ENCODE measurements at places on chromosomes 2 and 18.

- DNase-seq = no peak
These were observed 135.0 kb upstream of the ZNF804A start for GRCh38 chr2:184463102-184463865.

GRCh38 chr2:201254081-201254730 lies 6.1 kb upstream of the CASP8 start:
- no peak for DNase-seq

DNA sequence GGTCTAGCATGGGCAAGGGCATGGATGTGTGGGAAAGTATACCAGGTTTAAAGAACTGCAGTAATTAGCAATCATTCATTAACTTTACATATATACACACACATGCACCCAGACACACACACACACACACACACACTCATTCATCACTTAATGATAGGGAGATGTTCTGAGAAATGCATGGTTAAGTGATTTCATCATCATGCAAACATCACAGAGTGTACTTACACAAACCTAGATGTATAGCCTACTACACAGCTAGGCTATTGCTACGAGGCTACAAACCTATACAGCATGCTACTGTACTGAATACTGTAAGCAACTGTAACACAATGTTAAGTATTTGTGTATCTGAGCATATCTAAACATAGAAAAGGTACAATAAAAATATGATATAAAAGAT lies 83.6 kb downstream of the COLEC12 start:
- DNase-seq = no peak

- DNase-seq = no peak
These were observed 48.9 kb upstream of the IL1R2 start for GRCh38 chr2:101942851-101943250.

- no peak for DNase-seq
These were observed 7.4 kb upstream of the GCG start for GRCh38 chr2:162159446-162159845.

DNA sequence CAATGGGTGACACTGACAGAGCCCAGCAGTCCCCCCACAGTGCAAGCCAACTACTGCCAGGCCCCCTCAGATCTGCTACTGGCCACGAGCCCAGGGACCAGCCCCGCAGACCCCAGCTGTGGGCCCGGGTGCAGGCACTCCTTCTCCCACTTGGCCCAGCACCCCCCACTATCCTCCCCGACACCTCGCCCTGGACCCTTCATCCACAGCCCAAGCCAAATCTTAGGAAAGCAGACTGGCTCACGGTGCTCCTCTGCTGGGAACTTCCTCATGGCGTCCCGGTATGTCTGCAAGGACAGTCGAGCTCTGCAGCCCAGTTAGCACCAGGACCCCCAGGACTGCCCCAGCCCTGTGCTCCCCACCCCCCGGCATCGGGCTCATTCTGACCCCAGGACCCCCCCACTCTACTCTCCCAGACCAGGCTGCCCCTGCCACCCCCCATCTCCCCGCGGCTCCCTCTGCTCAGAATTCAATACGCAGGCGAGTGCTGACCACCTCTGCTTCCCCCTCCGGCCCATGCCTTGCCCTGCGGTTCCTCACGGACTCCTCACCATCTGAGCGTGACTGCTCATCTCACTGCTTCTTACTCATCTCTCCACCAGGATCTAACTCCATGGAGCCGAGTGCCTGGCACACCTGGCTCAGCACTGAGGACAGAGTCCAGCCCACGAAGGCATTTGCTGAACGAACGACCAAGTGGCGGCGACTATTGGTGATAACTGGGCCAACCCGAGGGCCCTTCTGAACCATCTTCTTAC lies 85.7 kb downstream of the PXDN start:
- DNase-seq = no peak

DNA sequence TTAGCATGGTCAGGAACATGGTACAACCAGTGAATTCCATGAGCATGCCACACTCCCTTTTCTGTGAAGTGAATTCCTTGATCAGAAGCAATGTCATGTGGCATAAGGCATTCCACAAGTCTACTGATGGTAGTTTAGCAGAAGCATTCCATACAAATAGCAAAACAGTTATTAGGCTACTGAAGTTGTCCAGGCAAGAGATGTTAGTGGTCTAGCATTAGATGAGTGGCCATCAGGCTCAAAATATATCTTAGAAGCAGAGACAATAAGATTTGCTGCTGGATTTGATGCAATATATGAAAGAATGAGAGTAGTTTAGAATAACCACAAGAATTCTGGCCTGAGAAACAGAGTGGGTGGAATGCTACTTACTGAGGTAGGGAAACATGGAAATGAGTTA lies 355.3 kb upstream of the NRXN1 start:
- no peak for DNase-seq

- no peak for DNase-seq
These were observed 65.8 kb downstream of the CD8B2 start for GRCh38 chr2:106552921-106553320.

DNA sequence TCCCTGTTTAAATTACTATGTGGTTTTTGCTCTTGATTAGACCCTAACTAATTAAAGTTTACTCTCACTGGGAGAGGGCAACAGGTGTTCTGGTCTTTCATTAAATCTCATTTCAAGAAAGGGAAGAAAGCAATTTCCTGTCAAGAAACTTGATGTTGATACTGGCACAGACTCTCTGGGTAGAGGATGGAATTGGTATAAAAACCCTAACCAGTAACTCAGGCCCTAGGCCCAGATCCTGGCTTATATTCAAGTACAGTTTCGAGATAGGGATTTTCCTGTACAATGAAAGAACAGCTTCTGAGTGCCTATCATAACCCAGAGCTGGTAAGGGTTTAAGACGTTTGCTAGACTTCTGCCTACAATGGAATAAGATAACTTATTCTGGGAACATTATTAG lies 61.6 kb upstream of the ACYP2 start:
- DNase-seq = no peak

DNA sequence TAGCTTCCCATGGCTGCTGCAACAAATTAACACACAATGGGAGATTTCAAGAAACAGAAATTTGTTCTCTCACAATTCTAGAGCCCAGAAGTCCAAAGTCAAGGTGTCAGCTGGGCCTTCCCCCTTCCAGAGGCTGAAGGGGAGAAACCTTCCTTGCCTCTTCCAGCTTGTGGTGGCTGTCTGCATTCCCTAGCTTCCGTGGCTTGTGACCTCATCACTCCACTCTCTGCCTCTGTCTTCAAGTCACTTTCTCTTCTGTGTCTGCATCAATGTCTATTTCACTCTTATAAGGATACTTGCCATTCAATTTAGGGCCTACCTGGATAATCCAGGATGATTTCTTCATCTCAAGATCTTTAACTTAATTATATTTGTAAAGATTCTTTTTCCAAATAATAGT lies 16.8 kb upstream of the SRBD1 start:
- DNase-seq = no peak

DNA sequence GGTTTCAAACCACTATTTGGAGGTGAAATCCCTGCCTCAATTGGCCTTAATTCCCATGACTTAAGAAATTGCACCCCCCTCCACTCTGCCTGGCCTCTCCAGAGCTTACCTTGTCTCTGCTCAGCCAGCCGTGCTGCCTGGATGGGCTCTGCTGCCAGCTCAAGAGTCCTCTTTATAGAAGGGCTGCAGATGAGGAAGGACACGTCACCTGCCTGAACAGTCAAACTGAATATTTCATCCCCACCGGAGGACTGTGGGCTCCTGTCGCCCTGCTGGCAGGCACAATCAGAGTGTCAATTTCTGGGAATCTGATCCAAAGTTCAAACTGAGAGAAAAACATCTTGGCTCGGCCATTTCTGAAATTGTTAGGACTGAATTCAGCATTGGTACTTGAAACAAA lies at the start of gene OTOS:
OTOS (minus strand) TSS at position 148 of the 400 bp plus-strand sequence. CDS start 332 bp downstream, outside the sequence.
- peak; percentile 1 for DNase-seq

DNA sequence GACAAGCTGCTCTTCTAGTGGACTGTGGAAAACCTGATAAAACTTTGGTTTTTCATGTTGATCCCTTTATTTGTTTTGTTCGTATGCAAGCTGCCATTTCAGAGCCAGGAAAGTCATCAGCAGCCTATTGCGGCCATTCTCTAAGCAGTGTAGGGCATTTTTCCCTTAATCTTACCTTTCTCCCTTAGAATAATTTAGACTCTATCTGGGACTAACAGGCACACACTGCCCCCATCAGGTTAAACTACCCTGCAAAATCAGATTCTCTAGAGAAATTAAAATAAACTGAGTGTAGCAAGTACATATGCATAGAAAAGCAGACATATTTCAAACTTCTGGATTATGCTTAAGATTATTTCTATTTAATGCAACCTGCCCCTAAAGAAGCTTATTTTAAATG lies 347.5 kb downstream of the METTL4 start:
- no peak for DNase-seq

GRCh38 chr2:203396667-203397066 lies 68.5 kb downstream of the ABI2 start:
- DNase-seq = no peak

- DNase-seq = no peak
These were observed 135.4 kb downstream of the ABCA12 start for GRCh38 chr2:215003001-215003400.

GRCh38 chr18:36531636-36532035 lies 234.1 kb downstream of the FHOD3 start:
- DNase-seq = no peak

DNA sequence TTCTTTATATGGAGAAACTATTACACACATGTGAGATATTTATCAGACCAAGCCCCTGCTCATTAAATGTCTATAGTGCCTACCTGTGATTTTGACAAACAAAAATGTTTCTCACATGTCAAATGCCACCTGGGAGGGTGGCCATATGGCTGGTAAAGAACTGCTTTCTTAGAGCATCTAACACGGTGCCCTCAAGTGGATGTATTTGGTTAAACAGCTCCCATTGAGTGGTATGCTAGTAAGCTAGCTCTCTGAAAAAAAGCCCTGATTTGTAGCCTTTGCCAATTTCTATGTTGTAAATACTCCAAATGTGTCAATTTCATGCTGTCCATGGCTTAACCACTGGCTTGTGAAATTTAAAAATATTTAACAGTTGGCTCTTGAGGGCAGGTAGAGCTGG lies 94.6 kb downstream of the PMAIP1 start:
- DNase-seq = no peak

GRCh38 chr2:7813541-7814292 lies 868.1 kb upstream of the ID2 start:
- DNase-seq = no peak

GRCh38 chr18:49456794-49457193 lies 3.7 kb downstream of the DYM start:
- no peak for DNase-seq

DNA sequence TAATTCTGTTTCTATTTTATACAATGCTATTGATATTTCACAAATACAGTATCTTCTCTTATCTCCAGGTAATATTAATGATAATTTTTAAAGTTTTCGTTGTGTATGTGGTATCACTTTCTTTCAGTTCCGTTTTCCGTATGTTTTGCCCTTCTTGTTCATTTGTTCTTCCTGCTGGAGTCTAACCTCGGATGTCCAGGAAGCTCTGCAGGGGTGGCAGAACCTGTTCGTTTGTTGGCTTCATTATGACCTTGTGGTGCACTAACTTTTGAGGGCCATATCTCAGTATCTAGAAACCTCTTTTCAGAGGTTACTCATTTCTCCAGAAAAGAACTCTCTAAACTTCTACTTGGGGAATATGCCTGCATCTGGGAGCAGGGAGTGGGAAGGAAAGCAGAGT lies 134.5 kb downstream of the NBAS start:
- no peak for DNase-seq

All from ovary (tissue), 10 donors.